ENCODE measurements at places on chromosomes 7 and 10.
A peak's percentile ranks its signal among the peaks of the same experiment; 100 is the strongest.

DNA sequence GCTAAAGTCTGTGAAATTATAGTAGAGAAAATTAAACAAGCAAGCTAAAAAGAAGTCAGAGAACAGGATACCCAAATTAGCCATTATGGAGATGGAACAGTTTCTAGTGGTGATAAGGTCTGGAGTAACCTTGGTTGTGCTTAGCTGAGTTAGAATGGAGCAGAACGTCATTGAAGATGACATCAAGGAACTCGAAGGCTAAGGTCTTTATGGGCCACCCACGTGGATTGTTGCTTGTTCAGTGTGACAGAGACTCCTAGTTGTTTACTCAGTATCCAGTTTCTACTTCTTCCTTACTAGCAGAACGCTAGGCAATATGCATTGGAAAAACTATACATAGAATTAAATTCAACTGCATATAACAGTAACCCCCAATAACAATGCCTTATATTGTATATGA lies 39.7 kb downstream of the AHCYL2 start:
- no peak for DNase-seq

- DNase-seq = no peak
Measured at GRCh38 chr7:8151161-8151725, 110.7 kb downstream of the ICA1 start.

DNA sequence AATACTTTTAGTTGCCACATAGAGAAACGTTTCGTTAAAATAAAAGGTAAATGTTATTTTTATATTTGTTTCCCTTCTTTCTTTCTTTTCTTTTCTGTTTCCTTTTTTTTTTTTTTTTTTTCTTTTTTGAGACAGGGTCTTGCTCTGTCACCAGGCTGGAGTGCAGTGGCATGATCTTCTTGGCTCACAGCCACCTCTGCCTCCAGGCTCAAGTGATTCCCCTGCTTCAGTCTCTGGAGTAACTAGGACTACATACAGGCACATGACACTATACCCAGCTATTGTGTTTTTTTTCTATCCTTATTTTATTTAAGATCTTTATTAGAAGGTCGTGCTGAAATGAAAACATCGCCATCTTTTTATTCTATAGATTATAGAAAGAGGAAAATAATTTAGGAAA lies 661.8 kb upstream of the MBL2 start:
- DNase-seq = no peak

DNA sequence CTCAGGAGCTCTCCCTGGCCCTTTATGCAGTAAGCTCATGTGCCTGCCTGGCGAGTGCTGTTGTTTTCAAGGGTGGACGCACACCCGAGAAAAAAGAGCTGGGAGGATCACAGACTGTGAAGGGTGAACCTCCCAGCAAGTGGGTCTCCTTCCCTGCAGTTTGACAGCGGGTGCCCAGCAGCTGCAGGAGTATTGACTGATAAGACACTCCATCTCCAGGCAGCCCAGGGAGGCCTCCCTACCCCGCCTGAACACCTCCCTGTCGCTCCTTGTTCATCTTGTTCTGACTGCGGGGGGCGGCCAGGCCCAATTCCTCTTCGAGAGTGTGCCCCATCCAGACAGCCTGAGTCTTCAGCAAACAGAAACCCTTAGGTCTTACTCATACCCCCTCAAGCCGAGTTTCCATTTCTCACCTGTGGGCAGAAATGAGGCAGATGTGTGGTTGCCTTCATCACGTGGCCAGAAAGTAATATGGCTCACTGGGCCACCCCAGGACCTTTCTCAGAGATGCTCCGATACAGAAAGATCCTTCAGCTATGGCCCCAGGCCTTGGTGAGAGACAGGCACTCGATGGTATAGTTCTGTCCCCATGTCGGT lies 17.2 kb downstream of the MDH2 start:
- no peak for DNase-seq

- DNase-seq = peak; percentile 98
Measured at GRCh38 chr10:101031128-101031795, at the start of the genes PDZD7 and SFXN3. Gene PDZD7, minus strand, starts transcription at chr10:101031129. Its CDS starts 910 bp downstream, at chr10:101030219. Gene SFXN3, plus strand, starts transcription at chr10:101031234. Its CDS starts 3,461 bp downstream, at chr10:101034695.

DNA sequence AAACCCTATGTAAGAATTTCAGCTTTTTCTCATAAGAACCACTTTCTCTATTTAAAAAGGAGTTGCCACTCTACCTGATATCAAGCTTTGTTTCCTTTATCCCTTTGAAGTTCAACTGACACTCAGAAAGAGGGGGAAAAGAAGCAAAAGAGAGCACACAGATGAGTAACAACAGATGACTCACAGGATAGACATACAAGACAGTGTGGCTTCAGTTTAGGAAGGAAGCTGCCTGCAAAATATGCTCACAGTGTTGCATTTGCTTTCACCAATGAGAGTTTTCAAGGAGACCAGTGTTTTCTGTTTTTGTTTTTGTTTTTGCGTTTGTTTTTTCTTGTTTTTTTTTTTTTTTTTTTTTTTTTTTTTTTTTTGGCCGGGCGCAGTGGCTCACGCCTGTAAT lies 1181.6 kb downstream of the DNAJB9 start:
- no peak for DNase-seq

GRCh38 chr7:149334930-149335329 lies 72.9 kb downstream of the ZNF783 start:
- DNase-seq = no peak

DNA sequence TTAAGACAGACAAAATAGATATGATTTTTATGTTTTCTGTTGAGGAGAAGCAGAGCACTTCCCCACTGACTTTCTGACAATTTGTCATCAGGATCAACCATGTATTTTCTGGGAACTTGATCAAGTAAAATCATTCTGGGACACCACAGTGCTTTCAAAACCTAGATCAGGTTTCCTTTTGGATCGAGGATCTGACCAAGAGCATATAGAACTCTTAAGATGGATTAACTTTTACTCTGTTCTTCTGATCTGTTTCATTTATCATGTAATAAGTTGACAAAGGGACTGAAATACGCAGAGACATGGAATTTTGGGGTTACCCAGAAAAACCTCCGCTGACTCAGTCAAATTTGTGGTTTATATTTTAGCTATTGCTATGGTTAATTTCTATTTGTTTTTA lies 136.0 kb upstream of the WNT16 start:
- no peak for DNase-seq

GRCh38 chr10:78359640-78360091 lies 326.0 kb downstream of the RPS24 start:
- DNase-seq = no peak

DNA sequence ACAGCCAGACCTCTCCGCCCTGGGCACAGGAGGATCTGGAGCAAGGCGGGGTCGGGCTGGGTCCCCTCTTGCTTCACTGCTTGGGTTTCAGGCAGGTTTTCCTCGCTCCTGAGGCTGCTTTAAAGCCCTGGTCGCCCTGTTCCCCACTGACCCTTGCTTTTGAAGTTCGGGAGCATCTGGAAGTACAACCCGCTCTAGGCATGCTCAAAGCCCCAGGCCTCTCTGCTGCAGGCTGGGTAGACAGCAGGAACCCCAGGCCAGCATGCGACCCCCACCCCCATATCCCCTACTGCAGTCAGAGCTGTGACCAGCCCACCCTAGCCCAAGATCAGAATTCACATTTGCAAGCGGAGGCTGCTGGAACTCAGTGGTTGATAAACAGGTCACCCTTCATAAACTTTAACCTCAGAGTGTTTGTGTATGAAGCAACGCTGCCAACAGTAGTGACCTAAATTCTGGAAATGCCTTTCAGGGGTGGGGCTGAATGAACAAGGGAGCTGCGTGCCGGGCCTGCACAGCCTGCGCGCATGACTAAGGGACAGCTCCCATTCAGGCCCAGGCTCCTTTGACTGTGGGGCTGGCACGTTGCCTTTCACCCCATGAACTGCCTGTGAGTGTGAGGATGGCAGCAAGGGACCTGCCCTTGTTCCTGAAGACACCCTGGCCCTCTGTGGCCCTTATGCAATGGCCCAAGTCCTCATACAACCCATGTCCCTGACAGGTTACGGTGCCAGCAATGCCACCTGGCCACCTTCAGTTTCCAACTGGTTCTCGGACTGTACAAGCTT lies 52.5 kb downstream of the PROSER2 start:
- no peak for DNase-seq

DNA sequence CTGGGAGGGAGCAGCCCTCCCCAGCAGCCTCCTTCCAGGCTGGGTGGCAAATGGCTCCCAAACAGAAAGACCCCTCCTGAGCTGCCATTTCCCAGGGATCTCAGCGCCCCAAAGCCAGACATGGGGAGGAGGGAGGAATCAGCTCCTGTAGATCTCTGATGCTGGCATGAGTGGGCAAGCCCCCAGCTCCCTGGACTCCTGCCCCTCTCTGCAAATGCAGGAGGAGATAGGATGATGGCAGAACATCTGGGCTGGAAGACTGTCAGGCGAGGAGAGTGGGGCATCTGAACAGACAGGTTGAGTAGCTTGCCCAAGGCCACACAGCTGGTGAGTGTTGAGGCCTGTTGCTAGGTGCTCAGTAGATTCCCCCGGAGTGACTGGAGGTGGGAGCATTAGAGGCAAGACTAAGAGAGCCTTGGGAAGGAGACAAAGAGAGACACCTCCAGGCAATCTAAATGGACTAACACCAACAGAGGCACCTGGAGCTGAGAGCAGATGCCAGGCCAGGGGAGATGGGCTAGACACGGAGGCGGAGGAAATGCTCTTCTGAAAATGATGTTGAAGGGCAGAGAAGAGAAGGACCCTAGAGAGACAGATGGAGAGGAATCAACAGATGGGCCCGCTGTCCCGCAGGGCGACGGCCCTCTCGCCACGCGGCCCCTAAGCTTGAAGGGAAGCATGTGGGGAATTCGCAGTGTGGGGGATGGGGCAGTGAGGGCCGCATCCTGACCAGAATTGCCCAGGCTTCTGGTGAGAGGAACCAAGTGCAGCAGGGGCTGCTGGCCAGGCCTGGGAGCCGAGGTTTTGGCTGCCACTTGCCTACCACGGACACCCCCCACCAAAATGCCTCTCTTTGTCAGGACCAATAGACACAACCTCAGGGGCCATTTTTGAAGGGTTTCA lies 84.8 kb upstream of the LRRC4 start:
- DNase-seq = no peak

- no peak for DNase-seq
Measured at GRCh38 chr10:69346776-69347175, 68.5 kb downstream of the HK1 start.

DNA sequence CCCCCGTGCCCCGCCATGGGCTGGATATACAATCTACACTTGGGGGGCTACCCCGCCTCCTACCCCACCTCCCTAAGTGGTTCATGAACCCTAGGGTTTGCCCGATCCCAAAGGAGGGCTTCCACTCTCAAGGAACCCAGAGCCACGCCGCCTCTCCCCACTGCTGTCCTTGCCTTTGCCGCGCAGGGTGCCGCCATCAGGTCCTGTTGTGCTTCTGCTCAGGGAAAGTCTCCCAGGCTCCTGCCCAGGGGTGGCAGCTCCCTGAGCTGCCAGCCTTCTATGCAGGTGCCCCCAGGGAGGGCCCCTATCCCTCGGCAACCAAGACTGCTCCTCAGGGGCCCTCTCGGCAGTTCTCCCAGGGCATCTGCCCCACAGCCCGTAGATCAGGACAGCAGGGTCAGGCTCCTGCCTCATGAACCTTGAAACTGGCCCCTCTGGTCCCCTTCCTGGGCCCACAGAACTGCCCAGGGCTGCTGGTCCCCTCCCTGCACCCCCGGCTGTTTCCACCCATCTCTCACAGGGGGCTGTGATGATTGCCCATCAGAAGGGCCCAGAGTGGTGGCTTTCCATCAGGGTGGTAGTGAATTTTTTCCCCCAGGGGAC lies 13.0 kb upstream of the PCBD1 start:
- no peak for DNase-seq

GRCh38 chr10:20641605-20642004 lies 255.5 kb downstream of the NEBL start:
- no peak for DNase-seq

GRCh38 chr7:138170298-138170697 lies 94.0 kb downstream of the AKR1D1 start:
- DNase-seq = no peak

Data from GM12892 (cell line).